ENCODE measurements at places on chromosomes 1 and 21.

- H3K27ac ChIP-seq = no peak overlapping the region
- H3K27me3 ChIP-seq = peaks cover 13% of the 10 kb centered on the region
- H3K36me3 ChIP-seq = no peaks in the 10 kb centered on the region
- no peak for DNase-seq
Observed at GRCh38 chr1:117596023-117596720, 9.7 kb upstream of the TENT5C start.

- no peak for DNase-seq
- peaks cover 4% of the 10 kb centered on the region for H3K27me3 ChIP-seq
- no peak overlapping the region for H3K27ac ChIP-seq
- H3K36me3 ChIP-seq = no peaks in the 10 kb centered on the region
- no peak overlapping the region for H3K4me3 ChIP-seq
- no peaks in the 10 kb centered on the region for H3K4me1 ChIP-seq
Observed at GRCh38 chr1:22431965-22432364, 19.7 kb upstream of the ZBTB40 start.

DNA sequence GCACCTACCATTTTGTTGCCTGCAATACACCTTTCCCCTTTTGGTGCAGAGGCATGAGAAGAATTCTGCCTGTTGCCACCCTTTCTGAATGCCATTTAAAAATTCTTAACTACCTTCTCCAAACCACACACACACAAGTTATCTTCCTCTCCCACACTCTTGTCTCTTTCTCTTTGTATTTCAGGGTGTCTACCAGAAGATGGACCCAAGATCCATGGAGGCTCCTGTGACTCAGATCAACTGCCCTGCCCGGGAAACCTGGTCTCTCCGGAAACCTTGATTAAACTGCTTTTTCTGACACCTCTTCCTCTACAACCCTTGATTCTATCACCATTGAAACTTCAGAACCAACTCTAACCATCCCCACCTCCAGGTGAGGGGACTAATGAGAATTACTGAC, 2.4 kb upstream of the TARS2 start:
- no peak overlapping the region for H3K27ac ChIP-seq
- H3K36me3 ChIP-seq = peaks cover 3% of the 10 kb centered on the region
- peak overlapping the region; percentile 25 for H3K4me3 ChIP-seq
- H3K27me3 ChIP-seq = no peaks in the 10 kb centered on the region

GRCh38 chr1:30043256-30043655, 680.1 kb downstream of the MATN1 start:
- H3K27ac ChIP-seq = no peak overlapping the region
- H3K36me3 ChIP-seq = no peaks in the 10 kb centered on the region
- H3K4me1 ChIP-seq = no peaks in the 10 kb centered on the region
- H3K4me3 ChIP-seq = no peak overlapping the region
- no peak for DNase-seq
- H3K27me3 ChIP-seq = peaks cover 4% of the 10 kb centered on the region

DNA sequence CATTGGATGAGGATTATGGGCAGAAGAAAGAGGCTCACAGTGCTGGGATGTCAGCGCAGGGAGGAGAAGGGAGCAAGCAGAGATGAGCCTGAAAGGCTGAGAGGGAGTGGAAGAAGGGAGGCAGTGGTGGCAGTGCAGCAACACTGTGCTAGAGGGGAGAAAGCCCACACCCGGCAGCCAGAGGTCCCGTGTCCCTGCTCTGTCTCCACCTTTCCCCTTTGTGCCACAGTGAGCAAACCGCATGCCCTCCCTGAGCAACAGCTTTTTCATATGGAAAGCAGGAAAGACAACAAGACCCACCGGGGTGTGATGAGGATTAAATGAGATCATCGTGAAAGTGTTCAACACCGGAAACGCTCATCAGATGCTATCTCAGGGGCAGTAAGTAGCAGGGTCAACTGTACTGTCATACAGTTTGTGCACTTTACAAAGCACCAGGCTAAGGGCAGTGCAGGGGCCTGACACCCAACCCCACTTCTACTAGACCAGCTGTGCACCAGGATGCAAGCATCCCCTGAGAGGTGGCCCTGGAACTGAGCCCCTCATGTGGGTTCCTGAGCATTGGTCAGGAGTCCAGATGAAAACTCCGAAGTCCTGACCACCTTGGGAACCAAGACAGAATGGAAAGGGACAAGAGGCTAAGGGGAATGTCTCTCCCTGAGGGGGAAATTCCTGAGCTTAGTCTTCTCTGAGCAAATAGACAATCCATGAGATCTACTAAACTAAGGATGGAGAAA, 9.1 kb downstream of the NHLH1 start:
- H3K27me3 ChIP-seq = no peaks in the 10 kb centered on the region
- H3K36me3 ChIP-seq = no peaks in the 10 kb centered on the region
- H3K27ac ChIP-seq = peak overlapping the region; percentile 44
- H3K4me1 ChIP-seq = peaks cover 11% of the 10 kb centered on the region
- peak overlapping the region; percentile 39 for H3K4me3 ChIP-seq
- peak; percentile 14 for DNase-seq

GRCh38 chr1:170682169-170682568, 18.2 kb downstream of the PRRX1 start:
- H3K27me3 ChIP-seq = peaks cover 23% of the 10 kb centered on the region
- no peak for DNase-seq
- no peaks in the 10 kb centered on the region for H3K4me1 ChIP-seq
- no peak overlapping the region for H3K27ac ChIP-seq
- no peaks in the 10 kb centered on the region for H3K36me3 ChIP-seq

GRCh38 chr1:90964444-90965035, 57.3 kb downstream of the ZNF644 start:
- H3K27ac ChIP-seq = peak overlapping the region; percentile 39
- DNase-seq = no peak
- peaks cover 15% of the 10 kb centered on the region for H3K4me1 ChIP-seq
- H3K4me3 ChIP-seq = no peak overlapping the region
- no peaks in the 10 kb centered on the region for H3K27me3 ChIP-seq
- H3K36me3 ChIP-seq = peaks cover 5% of the 10 kb centered on the region

- peaks cover 5% of the 10 kb centered on the region for H3K27me3 ChIP-seq
- H3K27ac ChIP-seq = no peak overlapping the region
- H3K4me1 ChIP-seq = no peaks in the 10 kb centered on the region
- no peak overlapping the region for H3K4me3 ChIP-seq
- H3K36me3 ChIP-seq = no peaks in the 10 kb centered on the region
Observed at GRCh38 chr1:242011894-242012660, 13.2 kb upstream of the MAP1LC3C start.

- no peaks in the 10 kb centered on the region for H3K27me3 ChIP-seq
- no peaks in the 10 kb centered on the region for H3K36me3 ChIP-seq
- no peak overlapping the region for H3K27ac ChIP-seq
Observed at GRCh38 chr1:51624855-51625254, 8.0 kb downstream of the OSBPL9 start.

GRCh38 chr21:44477712-44478111, 22.4 kb downstream of the LRRC3 start:
- no peaks in the 10 kb centered on the region for H3K4me1 ChIP-seq
- H3K27ac ChIP-seq = no peak overlapping the region
- H3K27me3 ChIP-seq = no peaks in the 10 kb centered on the region
- DNase-seq = no peak
- no peaks in the 10 kb centered on the region for H3K36me3 ChIP-seq

DNA sequence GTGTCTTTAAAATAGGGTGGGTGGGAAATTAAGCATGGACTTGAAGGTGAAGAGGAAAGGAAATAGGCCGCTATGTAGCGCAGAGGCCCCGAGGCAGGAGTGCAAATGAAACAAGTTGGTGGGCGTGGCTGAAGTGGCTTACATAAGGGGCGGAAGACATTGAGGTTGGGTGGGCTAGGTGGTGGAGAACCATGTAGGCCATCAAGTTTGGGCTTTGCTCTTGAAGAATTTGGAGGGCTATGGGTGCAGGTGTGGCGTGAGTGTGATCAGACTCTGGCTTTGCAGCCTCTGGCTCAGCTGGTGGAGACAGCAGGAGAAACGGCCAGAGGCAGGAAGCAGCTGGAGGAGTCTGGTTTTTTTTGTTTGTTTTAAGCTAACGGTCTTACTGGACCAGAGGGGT, 6.7 kb downstream of the SLFNL1 start:
- H3K4me3 ChIP-seq = no peak overlapping the region
- peaks cover 27% of the 10 kb centered on the region for H3K36me3 ChIP-seq
- no peak for DNase-seq
- H3K27me3 ChIP-seq = no peaks in the 10 kb centered on the region
- peaks cover 8% of the 10 kb centered on the region for H3K4me1 ChIP-seq

DNA sequence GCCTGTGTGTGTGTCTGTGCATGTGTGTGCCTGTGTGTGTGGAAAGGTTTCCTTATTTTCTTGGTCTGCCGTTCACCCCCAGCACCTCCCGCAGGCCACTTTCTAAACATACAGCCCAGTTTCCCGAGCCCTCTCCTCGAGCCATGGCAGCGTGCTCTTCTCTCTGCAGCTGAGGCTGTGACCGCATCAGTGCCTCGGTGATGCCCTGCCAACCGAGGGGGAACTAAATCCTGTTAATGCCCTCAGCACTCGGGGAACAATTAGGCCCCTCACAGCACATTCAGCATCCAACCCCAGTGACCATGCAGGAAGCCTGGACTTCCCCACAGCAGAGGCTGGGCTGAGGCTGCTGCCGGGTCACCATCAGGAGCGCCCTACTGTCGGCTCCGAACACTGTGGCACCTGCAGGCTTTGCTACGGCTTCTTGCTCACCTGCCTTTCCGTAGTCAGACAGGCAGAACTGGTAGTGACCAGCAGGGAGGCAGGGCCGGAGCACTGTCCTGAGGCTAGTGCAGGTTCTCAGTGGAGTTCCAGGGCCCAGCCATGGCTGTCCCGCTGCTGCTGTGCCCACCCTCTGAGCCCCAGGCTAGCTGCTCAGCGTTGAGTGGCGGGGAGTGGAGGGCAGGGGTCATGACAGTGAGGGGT, 8.1 kb downstream of the GPR137B start:
- H3K4me3 ChIP-seq = no peak overlapping the region
- H3K36me3 ChIP-seq = no peaks in the 10 kb centered on the region
- no peak for DNase-seq
- H3K4me1 ChIP-seq = peaks cover 22% of the 10 kb centered on the region

DNA sequence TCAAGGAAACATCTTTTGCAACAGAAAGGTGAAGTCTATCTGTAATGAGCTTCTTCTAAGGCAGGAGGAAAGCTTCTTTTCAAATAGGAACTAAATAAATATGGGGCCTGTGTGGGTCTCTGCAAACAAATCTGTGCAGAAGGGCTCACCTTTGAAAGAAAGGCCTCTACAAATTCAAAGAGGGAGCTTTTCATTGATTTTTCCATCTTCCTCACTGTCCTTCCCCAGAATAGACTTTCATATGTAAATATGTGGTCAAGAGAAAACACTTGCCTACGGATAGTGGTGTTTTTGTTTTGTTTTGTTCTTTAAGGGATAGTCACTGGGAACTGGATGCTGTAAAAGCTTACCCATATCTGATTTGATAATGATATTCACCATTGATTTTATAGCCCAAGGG, 223.4 kb downstream of the DSCAM start:
- no peak for DNase-seq
- H3K4me3 ChIP-seq = no peak overlapping the region
- H3K27me3 ChIP-seq = no peaks in the 10 kb centered on the region
- no peaks in the 10 kb centered on the region for H3K36me3 ChIP-seq

- H3K4me1 ChIP-seq = peaks cover 71% of the 10 kb centered on the region
- H3K27me3 ChIP-seq = no peaks in the 10 kb centered on the region
- H3K27ac ChIP-seq = peak overlapping the region; percentile 99
- H3K36me3 ChIP-seq = no peaks in the 10 kb centered on the region
- H3K4me3 ChIP-seq = peak overlapping the region; percentile 99
- DNase-seq = peak; percentile 52
Observed at GRCh38 chr1:207752456-207752998, 673 bp downstream of the CD46 start.

GRCh38 chr1:37495875-37496274, 18.7 kb downstream of the MEAF6 start:
- no peaks in the 10 kb centered on the region for H3K27me3 ChIP-seq
- H3K36me3 ChIP-seq = peaks cover 22% of the 10 kb centered on the region
- H3K27ac ChIP-seq = peak overlapping the region; percentile 33

DNA sequence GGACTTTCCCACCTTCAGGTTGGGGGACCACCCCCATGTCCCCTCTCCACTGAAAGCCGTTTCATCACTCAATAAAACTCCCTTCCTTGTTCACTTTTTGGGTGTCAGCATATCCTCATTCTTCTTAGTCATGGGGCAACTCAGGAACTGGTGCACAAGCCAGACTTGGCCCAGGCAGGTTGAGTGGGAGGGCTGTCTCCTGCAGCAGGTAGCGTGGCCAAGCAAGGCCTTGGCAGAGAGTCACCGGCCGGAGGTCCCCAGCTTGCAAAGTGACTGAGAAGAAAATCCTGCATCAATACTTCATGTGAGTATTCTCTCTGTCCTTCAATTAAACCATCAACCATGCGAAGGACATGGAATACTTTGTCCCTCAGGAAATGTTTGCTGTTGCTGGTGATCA, 148.9 kb downstream of the RHOU start:
- no peak overlapping the region for H3K27ac ChIP-seq
- H3K4me3 ChIP-seq = no peak overlapping the region
- peaks cover 2% of the 10 kb centered on the region for H3K4me1 ChIP-seq
- no peak for DNase-seq

DNA sequence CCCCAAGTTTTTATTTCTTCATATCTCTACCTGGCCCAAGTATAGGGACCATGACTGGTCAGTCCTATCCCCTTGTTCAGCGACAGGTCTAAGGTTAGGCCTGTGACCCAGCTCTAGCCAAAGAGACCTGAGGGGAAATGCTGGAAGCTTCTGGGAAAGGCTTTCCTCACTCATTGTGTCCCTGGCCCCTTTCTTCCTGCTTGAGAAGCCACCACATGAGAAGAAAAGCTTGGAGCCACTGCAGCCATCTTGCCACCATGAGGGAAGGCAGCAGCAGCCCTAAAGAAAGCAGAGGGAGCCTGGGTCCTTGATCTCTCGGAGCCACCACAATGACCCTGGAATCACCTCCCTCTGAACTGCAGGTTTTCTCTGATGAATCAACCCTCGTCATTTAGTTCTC, 43.4 kb downstream of the ATF3 start:
- no peak overlapping the region for H3K27ac ChIP-seq
- peaks cover 12% of the 10 kb centered on the region for H3K27me3 ChIP-seq

GRCh38 chr1:64469977-64470664, at the start of gene CACHD1:
Gene CACHD1, plus strand, starts transcription at chr1:64470129. Its CDS starts 616 bp downstream, at chr1:64470745.
- H3K36me3 ChIP-seq = peaks cover 1% of the 10 kb centered on the region
- peak; percentile 66 for DNase-seq
- peaks cover 42% of the 10 kb centered on the region for H3K27me3 ChIP-seq

DNA sequence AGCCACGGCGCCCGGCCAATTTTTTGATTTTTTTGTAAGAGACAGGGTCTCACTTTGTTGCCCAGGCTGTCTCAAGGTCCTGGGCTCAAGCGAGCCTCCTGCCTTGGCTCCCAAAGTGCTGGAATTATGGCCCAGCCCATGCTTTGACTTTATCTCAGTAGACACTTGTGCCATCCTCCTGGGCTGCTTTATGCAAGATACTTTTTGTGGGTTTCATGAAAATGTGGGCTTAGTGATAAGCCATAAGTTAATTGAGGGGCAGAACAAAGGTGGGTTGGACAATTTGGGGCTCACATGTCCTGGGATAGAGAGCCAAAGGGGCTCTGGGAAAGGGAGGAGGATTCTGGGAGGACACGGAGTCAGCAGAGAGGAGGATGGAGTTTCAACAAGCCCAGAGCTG, 22.0 kb downstream of the ALPL start:
- H3K27me3 ChIP-seq = peaks cover 9% of the 10 kb centered on the region
- H3K27ac ChIP-seq = no peak overlapping the region
- H3K4me3 ChIP-seq = no peak overlapping the region
- DNase-seq = no peak
- no peaks in the 10 kb centered on the region for H3K36me3 ChIP-seq

GRCh38 chr1:231193710-231194340, 32.0 kb downstream of the TRIM67 start:
- H3K27me3 ChIP-seq = no peaks in the 10 kb centered on the region
- no peaks in the 10 kb centered on the region for H3K36me3 ChIP-seq
- DNase-seq = no peak
- H3K4me1 ChIP-seq = no peaks in the 10 kb centered on the region
- H3K27ac ChIP-seq = no peak overlapping the region
- no peak overlapping the region for H3K4me3 ChIP-seq

Measured in activated T-cell treated with anti-CD3 and anti-CD28 coated beads, Interleukin-2, amount 50 U/mL, for 72 hours (primary cell).